ENCODE measurements at places on chromosomes 16 and 17.

GRCh38 chr17:33390479-33391176 is 97.5 kb upstream of the ASIC2 start:
- peak; percentile 50 for DNase-seq

DNA sequence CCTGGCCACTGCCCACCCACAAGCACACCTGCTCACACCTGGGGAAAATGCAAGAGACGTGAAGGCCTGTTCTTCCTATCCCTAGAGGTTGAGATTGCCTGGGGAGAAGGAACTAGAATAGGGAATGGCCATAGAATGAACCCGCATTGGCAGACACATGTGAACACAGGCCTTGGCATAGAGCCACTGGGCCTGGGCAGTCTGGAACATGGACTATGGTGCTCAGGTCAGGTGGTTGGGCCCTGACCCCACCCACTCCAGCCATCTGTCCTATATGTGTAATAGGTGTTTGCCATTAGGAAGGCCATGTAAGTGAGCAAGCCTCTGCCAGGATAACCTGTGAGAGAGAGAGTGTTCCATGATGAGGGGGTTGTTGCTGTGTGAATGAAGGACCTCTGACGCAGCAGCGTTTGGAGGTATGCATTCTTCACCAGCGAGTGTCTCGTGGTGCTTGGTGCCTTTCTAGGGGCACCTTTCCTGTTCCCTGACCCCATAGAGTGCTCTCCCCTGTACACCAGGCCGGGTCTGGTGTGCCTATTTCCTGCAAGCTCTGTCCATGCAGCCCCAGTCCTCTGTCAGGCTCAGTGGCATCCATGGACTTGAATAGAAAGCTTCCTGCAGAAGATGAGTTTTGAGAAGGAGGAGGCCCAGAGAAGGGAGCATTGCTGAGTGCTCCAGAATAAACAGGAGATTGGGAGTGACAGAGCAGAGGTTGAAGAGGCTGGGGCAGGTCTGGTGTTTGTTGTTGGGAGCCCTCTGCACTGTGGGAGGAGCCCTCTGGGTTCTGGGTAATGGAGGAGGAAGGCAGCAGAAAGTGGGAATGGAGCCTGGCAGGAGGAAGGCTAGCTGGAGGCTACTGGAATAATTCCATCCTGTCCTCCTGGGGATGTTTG is 15.6 kb downstream of the CTRL start:
- no peak for DNase-seq

GRCh38 chr16:63877401-63877800 is 1244.5 kb downstream of the CDH11 start:
- DNase-seq: no peak

- no peak for DNase-seq
Measured at GRCh38 chr16:75379911-75380847, 53.1 kb downstream of the CFDP1 start.

DNA sequence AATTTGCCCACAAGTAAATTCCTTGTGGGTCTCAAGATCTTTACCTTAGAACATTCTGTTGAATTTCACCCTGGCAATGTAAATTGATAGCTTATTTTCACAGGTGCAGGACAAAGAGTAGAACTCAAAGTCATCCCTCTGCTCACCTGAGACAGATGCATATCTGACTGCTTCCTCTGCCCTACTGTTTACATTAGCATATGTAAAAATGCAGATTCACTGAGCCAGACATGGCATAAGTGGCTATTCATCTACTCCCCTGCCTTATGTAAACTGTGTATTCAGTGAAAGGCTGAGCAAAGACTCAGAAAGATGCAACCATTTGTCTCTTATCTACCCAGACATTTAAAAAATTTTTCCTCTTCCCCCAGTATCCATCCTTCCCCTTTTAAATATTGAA is 22.3 kb upstream of the MILR1 start:
- DNase-seq: no peak

GRCh38 chr16:64051824-64052223 is 1070.0 kb downstream of the CDH11 start:
- DNase-seq: peak; percentile 36

GRCh38 chr17:65198653-65199382 is 61.6 kb downstream of the RGS9 start:
- DNase-seq: peak; percentile 57

GRCh38 chr16:82864332-82865040 is 237.7 kb downstream of the CDH13 start:
- no peak for DNase-seq

GRCh38 chr16:57892041-57892440 is 78.9 kb downstream of the CNGB1 start:
- DNase-seq: peak; percentile 71

DNA sequence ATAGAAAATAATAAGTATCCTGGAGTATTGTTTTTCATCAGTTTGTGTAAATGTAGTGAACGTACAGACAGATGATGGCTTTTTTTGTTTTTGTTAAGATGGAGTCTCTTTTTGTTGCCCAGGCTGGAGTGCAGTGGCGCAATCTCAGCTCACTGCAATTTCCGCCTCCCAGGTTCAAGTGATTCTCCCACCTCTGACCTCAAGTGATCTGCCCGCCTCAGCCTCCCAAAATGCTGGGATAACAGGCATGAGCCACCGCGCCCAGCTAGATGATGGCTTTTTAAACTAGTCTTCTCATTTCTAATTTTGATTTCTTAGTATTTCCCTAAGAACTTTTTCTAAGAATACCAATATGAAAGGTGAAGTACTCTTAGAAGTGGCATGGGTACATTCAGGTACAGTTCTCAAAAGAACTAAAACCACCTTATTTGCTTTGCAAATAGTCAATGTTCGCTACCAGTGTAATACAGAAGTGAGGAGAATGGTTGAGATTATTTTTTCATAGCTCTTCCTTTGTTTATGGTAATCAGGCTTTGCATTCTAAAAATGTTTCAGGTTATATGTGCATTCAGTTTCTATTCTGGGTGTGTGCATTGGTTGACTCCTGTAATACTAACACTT is 34.2 kb downstream of the TTC19 start:
- DNase-seq: no peak

DNA sequence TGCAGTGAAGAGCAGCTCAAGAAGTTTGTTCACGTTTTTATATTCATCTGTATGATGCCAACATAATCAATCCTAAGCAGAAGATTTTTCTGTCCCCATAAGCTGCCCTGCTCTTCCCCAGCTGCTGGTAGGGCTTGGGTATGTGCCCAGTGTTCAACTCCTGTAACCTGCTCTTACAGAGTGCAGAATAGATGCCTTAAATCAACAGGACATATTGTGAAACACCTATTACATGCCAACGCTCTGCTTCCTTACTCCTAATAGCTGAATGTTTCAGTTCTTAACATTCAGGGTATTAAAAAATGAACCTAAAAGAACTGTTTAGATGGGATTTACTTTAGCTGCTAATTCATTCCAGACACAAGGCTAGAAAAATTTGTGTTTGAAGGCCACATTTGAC is 190.9 kb downstream of the HS3ST3A1 start:
- DNase-seq: no peak
